ENCODE measurements at places on chromosomes 6 and 20.

DNA sequence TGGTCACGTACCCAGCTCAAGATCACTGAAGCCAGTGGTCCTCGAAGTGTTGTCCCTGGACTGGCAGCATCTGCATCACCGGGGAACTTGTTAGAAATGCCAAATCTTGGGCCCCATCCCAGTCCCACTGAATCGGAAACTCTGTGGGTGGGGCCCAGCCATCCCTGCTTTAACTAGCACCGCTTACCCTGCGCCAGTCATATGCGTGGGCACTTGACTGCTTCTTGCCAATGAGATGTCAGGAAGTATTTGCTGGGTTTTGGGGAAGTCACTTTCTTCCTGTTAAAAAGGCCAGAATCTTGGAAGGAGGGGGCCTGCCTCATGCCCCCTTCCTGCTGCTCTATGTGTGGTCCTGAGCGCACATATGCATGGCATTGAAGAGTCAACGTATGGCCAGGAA, 11.7 kb upstream of the SULF2 start:
- no peak for DNase-seq

GRCh38 chr20:11814267-11814666, 103.4 kb upstream of the BTBD3 start:
- DNase-seq = no peak

DNA sequence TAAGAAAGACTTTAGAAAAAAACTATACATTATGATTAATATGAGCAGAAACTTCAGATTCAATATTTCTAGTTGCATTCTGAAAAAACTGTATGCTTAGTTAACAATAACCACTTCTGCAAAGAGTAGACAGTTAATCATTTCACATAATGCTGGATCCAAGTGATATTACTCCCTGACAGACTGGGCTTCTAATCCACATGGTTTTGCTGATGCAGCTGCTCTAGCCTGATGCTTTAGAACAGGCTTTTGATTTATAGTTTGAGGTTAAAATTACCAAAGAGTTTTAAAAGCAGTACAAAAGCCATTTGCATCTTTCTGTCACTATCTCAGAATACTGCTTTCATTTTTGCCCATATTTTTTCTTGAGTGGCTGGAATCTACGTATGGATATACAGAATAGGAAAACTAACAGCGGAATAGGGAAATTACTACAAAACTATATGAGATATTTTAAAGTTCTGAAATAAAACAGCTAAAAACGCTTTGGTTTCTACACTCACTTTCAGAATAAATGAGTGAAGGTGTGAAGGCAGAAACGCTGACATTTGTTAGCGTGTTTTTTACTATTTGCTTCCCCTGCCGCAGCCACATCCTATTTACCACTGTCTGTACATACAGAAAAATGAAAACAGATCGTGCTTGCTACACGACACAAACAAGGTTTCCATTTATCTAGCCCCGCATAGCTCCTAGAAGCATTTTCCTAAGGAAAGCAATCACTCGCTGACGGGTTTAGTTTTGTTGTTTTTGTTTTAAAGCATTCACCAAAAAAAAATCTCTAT, 61.7 kb downstream of the METTL24 start:
- peak; percentile 3 for DNase-seq

GRCh38 chr6:114404339-114404955, 61.6 kb upstream of the HS3ST5 start:
- DNase-seq = no peak

DNA sequence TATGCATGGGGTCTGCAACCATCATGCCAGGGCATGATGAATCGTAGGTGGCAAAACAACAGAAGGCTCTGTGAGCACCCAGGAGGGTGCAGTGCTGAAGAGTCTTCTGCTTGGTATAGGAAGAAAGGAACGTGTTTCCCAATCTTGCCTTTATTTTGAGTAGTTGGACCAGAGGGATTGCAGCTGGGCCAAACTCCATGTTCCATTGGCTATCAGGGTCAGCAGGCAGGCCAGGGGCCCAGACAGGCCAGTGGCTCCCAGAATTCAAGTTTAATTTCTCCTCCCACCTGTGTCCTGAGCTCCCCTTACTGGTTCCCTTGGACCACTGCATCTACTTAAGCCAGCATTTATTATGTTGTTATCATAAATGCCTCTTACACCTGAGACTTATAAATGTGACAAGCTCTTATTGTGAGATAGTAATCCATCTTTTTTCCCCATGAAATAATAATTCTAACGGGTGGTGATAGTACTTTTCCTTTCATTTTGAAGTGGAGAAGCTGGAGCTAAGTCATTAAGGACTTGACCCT, 918 bp upstream of the TRIM38 start:
- no peak for DNase-seq

GRCh38 chr6:161023316-161023715, 31.7 kb downstream of the MAP3K4 start:
- no peak for DNase-seq

Measured in KG1 (cell line).